Left ventricle myocardium inferior (tissue), 1 donor: ENCODE measurements at places on chromosomes 1 and 21. TPM values are rescaled to one million over a fixed set of nuclear protein-coding genes. Genes with fewer than 3 reads are reported as not detected.

The NBPF9 gene
- total RNA-seq = 4.1 TPM

The SLC25A24 gene
- 13.9 TPM for total RNA-seq

The OR2L13 gene
- total RNA-seq = not detected

The TLR5 gene
- 2.3 TPM for total RNA-seq

The RYR2 gene
- total RNA-seq = 783 TPM

The PGLYRP4 gene
- not detected for total RNA-seq

The LCE2B gene
- not detected for total RNA-seq

The OR6K3 gene
- not detected for total RNA-seq

The RRP15 gene
- total RNA-seq = 20.8 TPM

The SDC3 gene
- 25.3 TPM for total RNA-seq

The CFHR2 gene
- total RNA-seq = not detected

The AADACL4 gene
- total RNA-seq = not detected

DNA sequence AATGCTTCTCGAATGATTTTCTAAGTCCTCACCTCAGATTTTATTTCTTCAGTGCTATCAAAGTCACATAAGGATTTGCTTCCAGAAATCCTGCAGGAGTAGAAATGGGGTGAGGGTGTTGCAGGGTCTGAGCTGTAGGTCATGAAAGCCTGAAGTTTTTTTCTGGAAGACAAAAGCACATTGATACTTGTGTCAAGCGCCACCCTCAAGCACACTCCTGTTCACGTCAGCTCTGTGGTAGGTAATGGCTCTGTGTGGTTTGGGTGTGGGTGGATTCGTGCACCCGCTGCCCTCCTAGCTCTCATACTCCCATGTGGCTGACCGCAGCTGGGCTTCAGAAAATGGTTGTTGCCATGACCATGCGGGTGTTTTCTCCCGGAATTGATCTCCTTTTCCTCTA is 39.9 kb downstream of the AKNAD1 start:
- DNase-seq = no peak

DNA sequence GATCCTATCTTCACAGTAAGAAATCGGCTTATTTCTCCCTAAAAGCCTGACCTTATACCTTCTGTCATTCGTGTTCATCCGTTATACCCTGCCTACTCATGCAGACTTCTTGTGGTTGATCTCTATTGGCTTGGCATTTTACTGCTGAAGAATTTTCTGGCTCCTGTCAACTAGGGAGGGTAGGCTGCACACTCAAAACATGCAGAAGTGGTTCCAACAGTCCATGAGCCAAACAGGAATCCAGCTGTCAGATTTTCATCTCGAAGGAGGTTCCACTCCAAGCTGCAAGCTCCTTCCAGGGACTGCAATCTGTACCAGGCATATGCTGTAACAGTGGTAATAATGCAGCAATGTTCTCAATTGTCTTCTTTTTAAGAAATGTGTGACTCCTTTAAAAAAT is 10.1 kb downstream of the DNAJC11 start:
- DNase-seq = no peak

GRCh38 chr21:37210130-37210529 is 57.0 kb downstream of the VPS26C start:
- no peak for DNase-seq

DNA sequence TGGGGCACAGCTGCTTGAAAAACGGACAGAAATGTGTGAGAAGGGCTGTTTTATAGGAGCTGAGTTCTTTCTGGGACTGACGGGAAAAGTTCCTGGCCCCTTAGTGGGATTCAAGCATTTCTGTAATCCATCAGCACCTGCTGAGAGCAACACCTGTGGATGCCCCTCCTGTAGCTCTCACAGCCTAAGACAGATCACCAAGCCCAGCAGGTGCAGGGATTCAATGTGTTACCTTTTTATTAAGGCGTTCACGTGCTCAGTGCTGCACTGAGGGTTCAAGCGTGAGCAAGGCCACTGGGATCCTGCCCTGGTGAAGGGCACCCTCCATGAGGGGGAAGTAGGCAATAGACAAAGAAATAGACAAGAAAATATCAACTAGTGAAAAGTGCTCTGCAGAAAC is 14.9 kb downstream of the OLFML2B start:
- no peak for DNase-seq

DNA sequence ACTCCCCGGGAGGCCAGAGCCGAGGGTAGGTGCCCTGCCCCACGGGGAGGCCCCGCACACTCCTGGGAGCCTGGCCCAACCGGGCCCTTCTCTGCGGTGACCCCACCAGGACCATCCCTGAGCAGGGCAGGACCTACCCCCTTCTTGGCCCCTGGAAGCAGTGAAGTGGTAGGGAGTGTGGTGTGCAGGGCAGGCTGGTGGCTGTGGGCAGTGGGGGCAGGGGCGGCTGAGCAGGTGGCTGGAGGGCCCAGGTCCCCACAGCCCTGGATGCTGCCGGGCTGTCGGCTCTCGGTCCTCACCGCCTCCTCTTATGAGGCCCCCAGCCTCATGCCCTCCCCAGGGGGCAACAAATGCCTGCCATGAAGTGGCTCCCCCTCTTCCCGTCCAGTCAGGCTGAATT is 19.5 kb downstream of the PLCH2 start:
- no peak for DNase-seq

DNA sequence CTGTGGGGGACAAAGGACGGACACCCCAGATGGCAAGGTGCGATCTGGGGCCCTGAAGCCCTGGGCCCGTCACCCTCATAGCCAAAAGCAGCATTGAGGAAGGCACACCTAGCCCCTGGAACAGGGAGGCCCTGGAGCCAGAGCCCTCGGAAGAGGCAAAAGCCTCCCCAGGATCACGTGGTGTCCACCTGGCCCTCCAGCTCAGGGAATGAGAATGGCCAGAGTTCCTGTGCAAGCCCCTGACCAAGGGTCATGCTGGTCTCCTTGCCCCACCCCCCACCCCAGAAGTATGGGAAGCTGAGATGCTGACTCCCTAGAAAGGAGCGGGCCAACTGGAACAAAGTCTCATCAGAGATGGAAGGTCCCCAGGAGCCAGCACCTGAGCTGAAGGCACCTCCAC is 1.0 kb upstream of the PDZK1IP1 start:
- no peak for DNase-seq

GRCh38 chr1:160858097-160858496 is 4.6 kb downstream of the CD244 start:
- DNase-seq = peak; percentile 29

DNA sequence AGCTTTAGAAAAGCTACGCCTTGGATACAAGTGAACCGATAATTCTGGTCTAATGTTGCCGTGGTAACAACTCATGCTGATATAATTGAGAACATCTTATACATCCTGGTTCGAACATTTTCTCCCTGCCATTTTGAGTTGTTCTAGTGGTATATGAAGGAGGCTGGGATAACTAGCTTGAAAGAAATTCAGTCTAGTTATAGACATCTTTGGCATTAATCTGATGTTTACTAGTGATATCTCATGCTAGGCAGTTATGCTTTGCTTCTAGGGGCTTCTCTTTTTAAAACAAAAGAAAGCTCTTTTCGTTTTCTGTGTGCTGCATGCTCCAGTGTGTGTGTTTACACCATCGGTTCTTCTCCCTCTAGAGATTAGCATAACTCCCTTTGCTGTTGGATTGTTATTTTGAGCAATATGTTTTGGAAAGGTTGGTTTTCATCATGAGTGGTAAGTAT is 20.5 kb downstream of the PRKACB start:
- DNase-seq = no peak

- DNase-seq = no peak
Measured at GRCh38 chr1:223189903-223190724, 47.1 kb upstream of the TLR5 start.

GRCh38 chr1:7535934-7536878 is 234.9 kb upstream of the VAMP3 start:
- DNase-seq = peak; percentile 3

DNA sequence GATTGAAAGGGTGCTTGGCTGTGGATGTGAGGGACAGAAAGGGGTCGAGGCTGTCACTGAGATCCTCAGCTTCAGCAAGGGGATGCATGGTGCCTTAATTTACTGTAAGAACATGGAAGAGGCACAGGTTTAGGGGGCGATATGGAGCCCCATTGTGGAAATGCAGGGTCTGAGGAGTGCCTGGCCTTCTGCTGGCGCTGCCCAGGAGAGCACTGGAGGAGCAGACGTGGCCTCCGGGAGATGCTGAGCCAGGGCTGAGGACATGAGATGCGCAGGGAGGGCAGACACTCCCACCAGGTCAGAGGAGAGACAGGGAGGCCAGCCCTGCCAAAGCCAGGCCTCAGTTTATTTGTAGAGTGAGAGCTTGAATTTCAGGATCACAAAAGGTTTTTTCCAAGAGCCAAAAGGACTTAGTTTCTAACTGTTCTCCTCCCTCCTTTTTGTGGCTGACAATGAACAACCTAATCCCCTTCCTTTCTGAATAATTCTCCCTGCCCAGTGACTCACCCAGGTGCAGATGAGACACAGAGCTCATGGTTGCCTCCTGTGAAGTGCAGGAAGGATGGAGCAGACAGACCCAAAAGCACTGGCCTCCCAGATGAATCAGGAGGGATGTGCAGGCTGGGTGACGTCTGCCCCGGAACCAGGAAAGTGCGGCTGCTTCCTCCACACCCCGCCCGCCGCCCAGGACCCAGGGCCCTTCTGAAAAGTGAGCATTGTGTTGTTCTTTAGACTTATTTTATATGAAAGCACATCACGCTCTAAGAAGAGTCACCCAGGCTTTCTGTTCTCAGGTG is 73.0 kb upstream of the TMPRSS2 start:
- DNase-seq = no peak

DNA sequence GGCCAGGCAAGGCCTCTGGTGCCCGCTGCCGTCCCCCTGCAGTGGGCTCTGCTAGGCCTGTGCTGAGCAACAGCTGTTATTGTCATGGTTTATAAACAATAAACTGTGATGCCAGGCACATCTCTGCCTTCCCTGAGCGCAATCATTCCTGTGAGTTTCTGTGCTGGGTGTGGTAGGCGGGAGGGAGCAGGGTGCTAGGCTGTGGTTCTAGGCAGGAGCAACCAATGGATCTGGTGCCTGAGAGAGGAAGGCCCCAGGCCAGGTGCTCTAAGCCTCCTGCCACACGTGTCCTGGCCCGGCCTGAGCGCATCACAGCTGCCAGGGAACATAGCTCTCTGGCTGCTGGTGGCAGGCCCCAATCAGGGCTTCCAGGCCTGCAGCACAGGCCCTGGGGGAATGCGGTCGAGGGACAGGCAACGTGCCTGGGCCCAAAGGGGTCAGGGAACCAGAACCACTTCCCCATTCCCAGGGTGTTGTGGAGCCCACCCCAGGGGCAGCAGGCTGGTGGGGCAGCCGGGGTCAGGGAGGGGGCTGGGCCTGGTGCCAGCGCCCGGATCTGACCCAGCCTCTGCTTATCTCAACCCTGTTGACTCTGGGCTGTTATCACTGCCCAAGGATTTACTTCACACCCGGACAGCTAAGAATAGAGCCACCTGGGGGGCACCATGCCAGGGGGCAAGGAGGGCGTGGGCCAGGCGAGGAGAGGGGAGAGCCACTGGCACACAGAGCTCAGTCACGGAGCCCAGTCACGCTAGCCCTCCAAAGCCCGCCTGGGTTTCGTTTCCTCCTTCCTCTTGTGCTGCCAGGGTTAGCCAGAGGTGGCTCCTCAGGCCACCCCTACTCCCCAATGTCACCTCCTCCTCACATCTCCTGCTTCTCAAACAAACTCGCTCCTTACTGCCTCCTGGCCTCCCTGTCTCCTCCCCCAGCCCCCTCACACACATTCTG is 11.5 kb downstream of the TRIM46 start:
- peak; percentile 47 for DNase-seq

DNA sequence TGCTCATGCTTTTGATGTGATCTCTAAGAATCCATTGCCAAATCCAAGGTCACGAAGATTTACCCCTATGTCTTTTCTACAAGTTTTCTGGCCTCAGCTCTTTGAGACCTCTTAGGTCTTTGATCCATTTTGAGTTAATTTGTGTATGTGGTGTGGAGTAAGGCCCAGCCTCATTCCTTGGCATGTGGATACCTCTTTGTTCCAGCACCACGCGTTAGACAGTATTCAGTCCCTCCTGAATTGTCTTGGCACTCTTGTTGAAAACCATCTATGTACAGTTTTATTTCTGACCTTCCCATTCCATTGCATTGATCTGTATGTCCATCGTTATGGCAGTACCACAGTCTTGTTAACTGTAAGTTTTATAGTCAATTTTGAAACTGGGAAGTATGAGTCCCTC is 8.0 kb upstream of the FTCD start:
- no peak for DNase-seq

GRCh38 chr1:28915031-28915895 is 894 bp downstream of the EPB41 start:
- DNase-seq = no peak

DNA sequence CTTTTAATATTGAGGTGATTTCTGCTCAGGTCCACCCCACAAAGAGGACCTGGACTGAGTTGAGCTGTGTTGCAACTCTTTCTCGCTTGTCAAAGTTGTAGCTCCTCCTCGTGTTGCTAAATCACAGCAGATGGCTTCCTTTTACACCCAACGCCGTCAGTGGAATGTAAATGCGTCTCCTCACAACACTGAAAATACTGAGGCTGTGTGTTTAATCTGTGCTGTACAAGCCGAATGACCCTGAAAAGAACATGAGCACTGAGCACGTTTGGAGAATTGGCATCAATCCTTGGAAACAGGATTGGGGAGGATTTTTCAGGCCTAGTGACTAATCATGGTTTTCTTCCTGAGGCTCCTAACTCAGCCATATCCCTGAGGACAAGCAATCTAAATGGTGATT is 196.0 kb downstream of the CRB1 start:
- DNase-seq = no peak

GRCh38 chr1:41381692-41382479 is 20.7 kb downstream of the FOXO6 start:
- DNase-seq = no peak

DNA sequence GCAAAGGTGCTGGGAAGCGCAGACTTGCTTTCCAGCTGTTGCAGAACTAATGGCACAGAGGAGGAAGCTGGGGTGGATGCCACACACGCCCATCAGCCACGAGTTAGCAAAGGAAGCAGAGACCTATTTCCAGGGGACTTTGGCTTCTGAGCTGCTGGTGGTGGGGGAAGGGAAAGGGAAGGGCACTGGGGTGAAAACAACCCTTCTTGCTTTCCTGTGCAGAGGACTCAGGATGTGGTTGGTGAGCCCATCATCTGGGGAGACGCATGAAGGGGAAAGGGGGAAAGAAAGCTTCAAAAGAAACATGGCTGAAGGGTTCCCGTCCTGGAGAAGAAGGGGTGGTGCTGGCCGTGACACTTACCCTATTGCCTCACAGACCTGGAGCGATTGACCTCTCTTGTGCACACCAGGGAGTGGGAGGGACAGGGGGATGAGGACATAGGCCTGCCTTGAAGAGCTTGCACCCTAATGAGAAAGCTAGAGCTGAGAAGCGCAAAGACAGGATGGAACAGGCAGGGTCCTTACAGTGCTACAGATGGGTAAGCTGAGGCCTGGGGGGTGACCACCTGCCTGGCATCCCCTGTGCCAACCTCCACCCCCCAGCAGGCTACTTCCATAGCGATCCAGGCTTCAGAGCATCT is 140.8 kb upstream of the RAB4A start:
- no peak for DNase-seq

GRCh38 chr21:18951271-18952038 is 547.9 kb upstream of the TMPRSS15 start:
- DNase-seq = no peak

GRCh38 chr1:191971447-191971846 is 186.8 kb upstream of the RGS18 start:
- DNase-seq = no peak

- no peak for DNase-seq
Measured at GRCh38 chr1:172163498-172164215, 256.8 kb upstream of the C1orf105 start.

- no peak for DNase-seq
Measured at GRCh38 chr1:227010645-227011044, 70.6 kb downstream of the COQ8A start.

- DNase-seq = no peak
Measured at GRCh38 chr1:200405264-200405663, 4.6 kb downstream of the ZNF281 start.

GRCh38 chr1:84693005-84693404 is 2.7 kb upstream of the SSX2IP start:
- no peak for DNase-seq
